Activated T-helper 9 cell treated with anti-CD3 and anti-CD28 coated beads, Interleukin-2, amount 50 U/mL, for 16 hours (primary cell): ENCODE measurements at places on chromosomes 5 and 9.

- peak; percentile 59 for DNase-seq
Observed at GRCh38 chr9:93159601-93160471, 24.1 kb upstream of the WNK2 start.

GRCh38 chr5:154312000-154312399 is 121.5 kb downstream of the GALNT10 start:
- DNase-seq: no peak

DNA sequence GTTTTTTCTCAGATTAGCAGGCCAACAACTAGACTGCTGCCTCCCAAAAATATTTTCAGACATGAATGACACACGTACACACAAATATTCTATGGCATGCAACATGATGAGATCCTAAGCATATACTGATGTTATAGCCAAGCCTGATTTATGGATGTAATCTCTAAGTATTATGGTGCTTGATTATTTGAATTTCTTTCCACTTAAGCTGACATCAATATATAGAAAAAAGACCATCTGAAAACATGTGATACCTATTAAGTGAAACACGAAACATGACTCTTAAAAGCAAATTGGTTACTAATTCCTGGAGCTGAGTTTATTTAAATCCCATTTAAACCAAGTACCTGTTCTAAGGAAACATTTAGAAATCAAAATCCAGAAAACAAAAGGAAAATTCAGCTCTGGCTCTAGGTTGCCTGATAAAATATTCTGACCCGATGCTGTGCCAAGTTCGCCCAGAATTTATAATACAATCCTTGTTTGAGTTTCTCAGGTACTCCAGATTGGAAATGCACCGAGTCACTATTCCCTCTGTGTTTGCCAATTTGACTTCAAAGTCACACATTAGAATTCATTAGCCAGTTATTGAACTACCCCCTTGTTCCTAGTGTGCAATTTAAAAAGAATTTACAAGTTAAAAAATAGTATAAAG is 548.6 kb downstream of the CSNK1G3 start:
- DNase-seq: no peak

- no peak for DNase-seq
Observed at GRCh38 chr9:90915693-90916092, 114.1 kb downstream of the SYK start.

- DNase-seq: no peak
Observed at GRCh38 chr5:10229306-10230048, 20.2 kb downstream of the ATPSCKMT start.

DNA sequence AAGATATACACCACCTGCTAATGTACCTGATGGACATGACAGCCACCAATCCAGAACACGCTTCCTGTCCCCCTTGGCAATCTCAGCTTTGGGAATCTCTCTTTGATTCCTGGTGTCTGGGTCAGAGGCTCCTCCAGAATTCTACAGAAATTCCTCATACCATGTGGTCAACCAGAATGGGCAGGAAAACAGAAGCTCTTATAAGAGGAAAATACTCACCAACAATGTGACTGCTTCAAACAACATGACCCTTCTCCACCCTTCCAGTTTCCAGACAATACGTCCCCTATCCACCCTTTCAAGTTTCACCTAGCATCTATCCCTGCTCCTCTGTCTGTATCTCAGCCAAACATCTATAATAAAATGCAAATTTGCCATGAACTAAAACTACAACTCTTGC is 247.2 kb downstream of the DENND1A start:
- no peak for DNase-seq

GRCh38 chr5:53568871-53569270 is 8.4 kb downstream of the NDUFS4 start:
- no peak for DNase-seq

DNA sequence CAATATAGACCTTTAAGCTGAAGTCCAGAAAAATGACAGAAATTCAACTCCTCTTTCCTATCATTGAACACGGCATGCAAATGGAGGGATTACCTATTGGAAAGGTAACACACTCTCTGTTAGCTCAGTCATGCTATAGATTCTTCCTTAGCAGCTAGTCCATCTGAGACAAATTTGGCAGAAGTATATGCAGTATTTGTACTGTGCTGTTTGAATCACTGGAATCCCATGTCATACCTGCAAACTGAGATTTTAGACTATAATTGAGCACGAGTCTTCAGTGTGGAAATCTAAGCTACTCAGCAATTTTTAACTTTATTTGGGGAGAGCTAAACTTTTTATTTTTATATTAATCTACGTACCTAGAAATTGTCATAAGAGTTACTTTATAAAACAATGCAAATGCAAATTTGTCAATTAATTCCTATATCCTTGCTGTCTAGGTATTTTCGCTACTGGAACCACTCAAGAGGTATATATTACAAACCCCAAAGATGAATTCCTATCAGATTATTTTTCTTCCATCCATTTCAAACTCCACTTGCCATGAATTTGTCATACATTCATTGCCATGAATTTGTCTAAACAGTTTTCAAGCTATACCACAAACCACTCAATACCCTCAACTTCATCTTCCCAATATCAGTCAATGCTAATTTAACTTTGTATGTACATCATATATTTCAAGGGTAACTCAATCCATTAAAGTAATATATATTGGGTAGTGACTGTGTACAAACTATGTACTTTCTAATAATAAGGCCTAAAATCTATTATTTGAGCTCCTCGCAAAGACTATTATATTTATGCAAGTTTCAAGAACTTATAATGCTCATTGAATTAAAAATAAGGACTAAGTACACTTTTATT is 224.8 kb downstream of the MEF2C start:
- DNase-seq: no peak

DNA sequence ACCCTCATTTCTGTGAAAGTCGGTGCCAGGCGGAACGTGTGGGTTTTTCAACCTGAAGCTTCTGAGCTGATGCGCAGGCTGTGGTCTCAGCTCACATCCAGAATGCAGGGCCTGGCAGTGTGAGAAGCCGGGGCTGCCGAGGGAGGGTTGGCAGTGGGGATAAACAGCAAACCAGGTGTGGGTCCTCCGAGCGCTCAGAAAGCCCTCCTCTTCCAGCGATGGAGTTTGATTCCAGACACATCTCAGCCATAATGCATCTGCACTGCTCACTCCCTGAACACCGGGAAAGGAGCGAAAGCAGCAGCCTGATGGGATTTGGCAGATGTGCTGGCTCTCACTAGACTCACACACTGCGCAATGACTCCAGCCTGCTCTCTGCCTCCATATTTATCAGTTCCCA is 280.1 kb downstream of the HSPA4 start:
- no peak for DNase-seq

- no peak for DNase-seq
Observed at GRCh38 chr5:118619823-118620222, 368.5 kb downstream of the DTWD2 start.

DNA sequence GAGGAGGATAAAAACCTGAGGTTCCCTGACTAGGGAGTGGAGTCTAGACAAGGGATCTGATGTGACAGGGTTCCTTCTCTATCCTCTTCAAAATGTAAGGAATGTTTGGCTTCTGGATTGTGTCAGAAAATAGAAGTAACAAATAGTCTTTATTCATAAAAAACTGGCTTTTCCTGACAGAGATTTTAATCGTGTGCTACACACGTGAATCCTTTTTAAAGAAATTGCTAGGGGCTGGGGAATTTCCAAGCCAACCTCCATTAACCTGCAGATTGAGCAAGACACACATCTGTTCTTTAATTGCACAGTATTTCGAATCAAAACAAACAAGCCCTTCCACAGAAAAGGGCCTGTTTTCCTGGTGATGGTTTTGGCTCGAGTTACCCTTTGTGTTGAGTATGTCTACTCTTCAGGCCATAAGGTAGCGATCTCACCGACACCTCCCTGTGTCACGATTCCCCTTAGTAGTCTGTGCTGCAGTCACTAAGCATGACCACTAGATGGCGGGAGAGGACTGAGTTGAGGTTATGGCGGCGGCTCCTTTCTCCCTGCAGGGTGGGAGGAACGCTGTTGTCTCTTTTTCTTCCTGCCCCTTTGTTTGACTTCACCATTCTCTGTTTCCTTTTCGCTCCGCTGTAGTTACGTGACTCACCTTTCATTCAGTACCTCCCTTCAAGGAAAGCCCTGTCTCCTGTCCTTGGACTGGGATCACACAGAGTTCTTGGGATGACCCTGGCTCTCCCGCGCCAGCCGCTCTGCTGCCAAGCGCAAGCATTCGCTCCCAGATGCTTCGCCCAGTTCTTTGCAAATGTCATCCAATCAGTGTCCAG is 137.1 kb upstream of the SLC24A2 start:
- DNase-seq: peak; percentile 61

DNA sequence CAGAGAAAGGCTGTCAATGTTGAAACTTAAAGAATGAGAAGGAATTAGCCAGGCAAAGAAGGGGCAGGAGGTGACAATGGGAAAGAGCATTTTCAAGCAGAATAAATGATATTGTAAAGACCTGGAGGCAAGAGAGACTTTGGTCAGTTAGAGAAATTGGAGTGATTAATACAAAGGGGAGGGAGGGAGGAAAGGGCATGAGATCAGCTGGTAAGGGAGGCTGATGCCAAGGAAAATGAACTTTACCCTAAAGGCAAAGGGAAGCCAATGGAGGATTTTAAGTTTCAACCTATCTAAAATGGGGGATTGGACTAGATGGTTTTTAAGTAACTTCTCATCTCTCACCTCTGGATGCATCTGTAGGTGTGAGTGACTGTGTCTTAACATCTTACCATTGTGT is 23.3 kb downstream of the C5 start:
- DNase-seq: no peak

- no peak for DNase-seq
Observed at GRCh38 chr5:180982008-180982741, 6.5 kb upstream of the BTNL3 start.

DNA sequence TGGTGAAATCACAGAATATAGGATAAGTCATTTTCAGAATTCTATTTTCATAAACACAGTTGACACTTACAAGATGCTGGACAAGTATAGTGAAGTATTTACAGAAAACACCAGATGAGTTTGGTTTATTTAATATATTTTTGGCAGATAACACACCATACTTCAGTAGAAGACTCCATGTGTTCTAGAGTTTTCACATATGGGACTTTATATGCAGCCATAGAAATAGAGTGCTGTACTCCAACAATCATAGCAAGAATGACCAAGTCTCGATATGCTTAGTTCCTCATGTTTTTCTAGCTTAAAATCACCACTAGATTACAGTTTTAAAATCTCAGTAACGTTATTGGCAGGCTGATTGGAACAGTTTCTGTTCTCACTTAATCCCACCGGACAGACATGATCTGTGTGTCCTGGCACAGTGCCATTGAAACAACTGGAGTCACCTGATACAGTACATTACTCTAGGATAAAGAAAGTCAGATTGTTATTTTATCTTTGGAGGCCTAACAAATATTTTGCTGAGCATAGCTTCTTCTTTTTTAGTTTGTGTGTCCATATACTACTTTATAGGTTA is 45.8 kb upstream of the ERBIN start:
- no peak for DNase-seq

DNA sequence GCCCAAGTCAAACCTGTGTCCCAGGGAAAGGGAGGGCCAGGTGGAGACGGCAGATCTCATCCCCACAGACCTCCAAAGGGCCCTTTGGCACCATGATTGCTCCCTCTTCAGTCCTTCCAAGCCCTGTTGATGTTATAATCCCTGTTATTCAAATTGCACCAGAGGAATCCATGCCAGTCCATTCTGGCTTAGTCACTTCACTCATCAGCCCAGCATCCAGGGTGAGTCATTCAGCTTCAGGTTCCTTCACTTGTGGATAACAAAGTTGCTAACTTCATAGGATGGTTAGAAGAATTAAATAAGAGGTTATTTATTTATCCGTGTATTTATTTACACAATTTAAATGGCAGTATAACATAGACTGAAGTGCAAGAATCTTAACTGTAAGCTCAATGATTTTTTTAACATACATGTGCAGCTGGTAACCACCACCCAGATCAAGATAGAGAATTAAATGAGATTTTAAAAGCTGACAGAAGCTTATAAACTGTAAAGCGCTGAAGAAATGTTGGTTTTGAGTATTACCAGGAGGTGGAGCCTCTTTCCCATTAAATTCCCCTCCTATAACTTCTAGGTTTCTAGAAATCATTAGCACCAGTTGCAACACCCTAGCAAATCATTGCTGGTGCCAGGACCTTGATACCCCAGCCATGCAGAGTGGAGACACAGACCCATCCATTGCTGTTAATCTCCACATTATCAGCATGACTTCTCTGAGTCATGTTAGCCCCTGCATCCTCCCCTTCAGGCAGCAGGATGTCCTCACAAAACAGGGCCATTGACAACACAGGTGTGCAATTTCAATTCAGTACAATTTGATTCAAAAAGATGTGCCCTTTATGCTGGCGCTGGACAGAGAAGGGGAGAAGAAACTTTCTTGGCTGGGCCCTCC is 77.4 kb downstream of the SEC61B start:
- DNase-seq: no peak

DNA sequence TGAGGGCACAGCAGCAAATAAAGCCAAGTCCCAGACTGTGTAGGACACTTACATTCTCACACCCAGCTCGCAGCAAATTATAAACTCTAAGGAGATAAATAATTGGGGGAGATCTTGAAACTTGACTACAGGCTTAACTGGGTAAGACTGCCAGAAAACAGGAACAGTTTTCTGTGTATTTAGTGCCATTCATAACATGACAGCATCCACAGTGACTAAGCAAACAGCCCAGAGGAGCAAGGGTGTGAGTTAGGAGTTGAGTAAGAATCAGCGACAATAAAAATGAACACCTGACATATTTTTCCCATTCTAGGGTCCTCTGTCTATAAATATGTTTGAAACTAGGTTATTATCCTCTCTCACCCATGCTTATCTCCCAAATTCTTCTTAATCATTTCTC is 370.9 kb upstream of the WWC1 start:
- DNase-seq: no peak

DNA sequence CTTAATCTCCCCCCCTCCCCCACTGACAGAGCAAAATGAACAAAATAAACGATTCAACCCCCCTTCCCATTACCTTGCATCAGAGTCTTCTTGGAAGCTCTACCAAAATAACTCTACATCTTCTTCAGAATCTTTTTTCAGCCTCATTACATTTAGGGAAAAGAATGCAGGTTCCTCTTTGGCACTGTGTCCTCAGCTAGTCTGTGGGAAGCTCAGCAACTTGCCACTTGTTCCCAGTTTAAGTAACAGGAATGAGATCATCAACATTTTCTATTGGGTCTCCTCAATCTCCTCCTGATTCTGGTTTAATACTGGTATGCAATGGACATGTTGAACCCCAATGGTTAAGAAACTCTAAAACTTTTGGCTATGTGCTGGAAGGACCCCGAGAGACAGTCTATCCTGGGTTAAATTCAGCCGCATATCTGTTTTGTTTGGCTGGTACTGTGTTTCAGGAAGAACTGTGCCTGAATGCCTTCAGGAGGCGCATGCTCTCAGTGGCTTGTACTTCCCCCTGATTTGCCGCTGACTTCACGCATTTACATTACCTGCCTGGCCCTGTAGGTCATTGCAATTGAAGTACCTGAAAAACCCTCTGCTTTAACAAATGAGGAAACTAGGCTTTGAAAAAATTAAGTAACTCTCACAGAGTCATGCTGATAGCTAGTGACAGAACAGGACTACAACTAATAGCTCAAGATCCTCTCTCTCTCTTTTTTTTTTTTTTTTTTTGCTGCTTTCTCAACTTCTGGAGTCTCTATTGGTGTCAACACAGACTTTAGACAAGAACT is 78.1 kb upstream of the HMHB1 start:
- DNase-seq: no peak
